ENCODE measurements at places on chromosomes 5 and 9.
A peak's percentile ranks its signal among the peaks of the same experiment; 100 is the strongest.

DNA sequence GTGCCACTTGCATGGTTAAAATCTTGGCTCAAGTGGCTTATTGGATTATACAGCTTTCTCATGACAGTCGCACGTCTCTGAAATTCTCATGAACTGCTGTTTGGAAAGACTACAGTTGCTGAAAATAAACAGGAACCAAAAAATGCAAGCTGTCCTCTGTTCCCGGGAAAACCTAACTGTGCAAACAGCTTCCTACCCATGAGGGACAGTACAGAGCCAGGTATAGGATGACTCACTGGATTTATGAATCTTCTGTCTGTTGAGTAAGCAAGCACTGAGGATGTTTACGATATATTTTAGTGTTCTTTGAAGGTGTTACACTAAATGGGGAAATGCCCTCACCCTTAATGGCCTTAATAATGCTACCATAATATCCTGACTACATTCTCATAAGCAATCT, 380.3 kb upstream of the TNC start:
- no peak for DNase-seq

DNA sequence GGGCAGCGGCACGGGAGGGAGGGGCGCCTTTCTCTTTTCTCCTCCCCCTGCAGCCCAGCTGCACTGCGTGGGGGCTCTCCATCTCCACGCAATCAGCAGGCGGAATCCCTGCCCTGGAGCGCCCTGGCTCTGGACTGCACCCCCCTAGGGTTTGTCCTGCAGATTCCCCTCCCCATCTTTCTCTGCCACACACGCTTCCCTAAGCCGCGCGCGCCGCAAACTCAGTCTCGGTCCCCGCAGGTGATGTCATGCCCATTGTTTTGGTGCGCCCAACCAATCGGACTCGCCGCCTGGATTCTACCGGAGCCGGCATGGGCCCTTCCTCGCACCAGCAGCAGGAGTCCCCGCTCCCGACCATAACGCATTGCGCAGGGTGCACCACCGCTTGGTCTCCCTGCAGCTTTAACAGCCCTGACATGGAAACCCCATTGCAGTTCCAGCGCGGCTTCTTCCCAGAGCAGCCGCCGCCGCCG, at the start of gene KCNN2:
KCNN2 (plus strand) TSS at position 347 of the 473 bp plus-strand sequence; CDS start at position 417, 70 bp downstream.
- DNase-seq, result peak; percentile 4

DNA sequence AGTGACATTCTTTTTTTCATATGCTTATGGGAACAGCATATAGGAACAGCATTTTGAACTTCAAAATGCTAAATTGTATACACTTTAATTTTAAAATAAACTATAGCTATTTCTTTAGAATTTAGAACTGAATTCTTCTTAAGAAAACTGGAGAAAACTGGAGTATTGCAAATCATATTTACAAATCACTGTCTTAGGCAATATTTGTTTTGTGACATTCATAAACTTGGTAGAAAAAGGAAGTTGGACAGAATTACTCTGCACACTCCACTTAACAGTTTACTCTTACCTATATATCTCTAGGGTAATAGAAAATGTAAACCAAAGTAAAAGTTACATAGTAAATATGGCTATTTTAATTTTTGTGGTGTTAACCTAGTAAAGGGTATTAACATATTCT, 3.1 kb downstream of the DMRTA1 start:
- DNase-seq, result no peak

GRCh38 chr5:154349626-154350264, 96.1 kb upstream of the SAP30L start:
- no peak for DNase-seq

DNA sequence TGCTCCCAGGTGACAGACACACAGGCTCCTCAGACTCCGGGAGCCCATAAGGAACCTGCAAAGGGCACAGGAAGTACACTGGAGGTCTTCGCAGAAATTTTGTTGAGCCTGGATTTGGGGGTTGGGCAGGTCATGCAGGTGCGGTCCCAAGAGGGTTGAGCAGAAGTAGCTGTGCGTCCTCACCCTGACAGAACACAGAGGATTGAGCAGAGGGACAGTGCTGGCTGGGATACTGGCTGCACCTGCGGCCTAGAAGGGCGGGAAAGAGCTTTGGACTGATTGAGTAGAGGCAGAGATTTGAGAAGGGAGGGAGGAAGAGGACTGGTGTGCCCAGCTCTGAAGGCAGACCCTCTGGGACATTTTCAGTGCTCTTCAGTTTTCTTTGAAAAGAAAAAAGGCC, 65.4 kb downstream of the PTPDC1 start:
- no peak for DNase-seq

- DNase-seq, result no peak
Measured at GRCh38 chr5:139263946-139264345, 29.6 kb upstream of the MATR3 start.

DNA sequence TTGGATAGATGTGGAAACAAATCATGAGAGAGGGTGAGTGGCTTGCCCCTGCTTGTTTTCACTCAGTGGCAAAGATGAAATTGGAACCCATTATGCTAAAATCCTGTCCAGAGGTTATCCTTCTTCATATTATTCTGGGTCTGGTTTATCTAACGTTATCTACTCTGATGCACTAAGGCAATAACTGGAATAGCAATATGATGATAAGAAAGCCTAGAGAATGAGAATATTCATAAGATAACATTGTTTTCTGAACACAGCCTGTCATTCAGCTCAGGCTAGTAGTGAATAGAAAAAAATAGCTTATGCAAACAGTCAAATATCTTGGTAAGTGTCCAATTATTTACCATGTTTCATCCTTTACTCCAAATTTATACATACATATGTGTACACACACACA, 132.0 kb upstream of the C6 start:
- no peak for DNase-seq

- DNase-seq, result no peak
Measured at GRCh38 chr9:100573655-100574260, 4.1 kb upstream of the CAVIN4 start.

GRCh38 chr5:169003721-169004541, 297.0 kb downstream of the SLIT3 start:
- no peak for DNase-seq

DNA sequence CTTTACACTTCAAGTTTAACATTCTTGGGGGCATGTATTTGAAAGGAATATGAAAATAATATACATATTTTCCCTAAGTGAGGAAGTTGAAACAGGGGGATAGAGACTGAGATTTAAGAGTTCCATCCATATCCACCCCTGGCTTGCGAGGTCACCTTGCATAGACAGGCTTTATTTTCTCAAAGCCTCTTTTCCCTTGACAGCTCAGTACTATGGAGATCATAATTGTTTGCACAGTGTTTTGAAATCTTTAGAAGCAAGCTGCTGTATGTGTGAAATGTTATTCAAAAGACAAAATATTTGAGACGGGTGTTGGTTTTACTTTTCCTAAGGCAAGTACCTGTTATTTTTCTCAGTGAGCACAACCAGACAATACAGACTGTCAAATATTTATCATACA, 163.1 kb downstream of the LRRC70 start:
- DNase-seq, result no peak

DNA sequence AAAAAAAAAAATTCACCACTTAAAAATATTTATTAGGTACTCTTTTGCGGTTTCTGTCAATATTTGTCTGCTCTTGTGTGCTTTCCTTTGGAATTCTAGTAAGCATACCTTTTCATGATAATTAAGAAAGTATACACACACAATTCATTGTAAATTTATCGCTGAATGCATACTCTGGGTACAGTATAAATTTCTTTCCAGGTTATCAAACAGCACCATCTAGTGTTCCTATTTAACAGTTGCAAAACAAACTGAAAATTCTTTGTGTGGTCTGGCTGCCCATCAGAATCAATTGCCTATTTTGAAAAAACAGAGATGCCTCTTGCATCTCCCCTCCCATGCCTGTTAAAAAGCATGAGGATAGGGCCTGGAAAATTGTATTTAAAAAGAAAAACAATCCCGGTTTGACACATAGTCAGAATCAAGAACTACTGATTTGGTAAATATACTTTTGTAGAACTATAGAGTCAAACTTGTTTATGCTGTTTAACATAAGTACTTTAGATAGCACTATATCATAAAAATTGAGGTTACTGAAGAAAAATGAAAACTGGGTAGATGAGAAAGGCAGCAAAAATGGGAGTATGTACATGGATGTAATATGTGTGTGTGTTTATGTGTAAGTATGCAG, 16.2 kb downstream of the PGGT1B start:
- peak; percentile 58 for DNase-seq

Data from B cell (primary cell).